ENCODE measurements at places on chromosomes 1 and 21.
A peak's percentile ranks its signal among the peaks of the same experiment; 100 is the strongest.

DNA sequence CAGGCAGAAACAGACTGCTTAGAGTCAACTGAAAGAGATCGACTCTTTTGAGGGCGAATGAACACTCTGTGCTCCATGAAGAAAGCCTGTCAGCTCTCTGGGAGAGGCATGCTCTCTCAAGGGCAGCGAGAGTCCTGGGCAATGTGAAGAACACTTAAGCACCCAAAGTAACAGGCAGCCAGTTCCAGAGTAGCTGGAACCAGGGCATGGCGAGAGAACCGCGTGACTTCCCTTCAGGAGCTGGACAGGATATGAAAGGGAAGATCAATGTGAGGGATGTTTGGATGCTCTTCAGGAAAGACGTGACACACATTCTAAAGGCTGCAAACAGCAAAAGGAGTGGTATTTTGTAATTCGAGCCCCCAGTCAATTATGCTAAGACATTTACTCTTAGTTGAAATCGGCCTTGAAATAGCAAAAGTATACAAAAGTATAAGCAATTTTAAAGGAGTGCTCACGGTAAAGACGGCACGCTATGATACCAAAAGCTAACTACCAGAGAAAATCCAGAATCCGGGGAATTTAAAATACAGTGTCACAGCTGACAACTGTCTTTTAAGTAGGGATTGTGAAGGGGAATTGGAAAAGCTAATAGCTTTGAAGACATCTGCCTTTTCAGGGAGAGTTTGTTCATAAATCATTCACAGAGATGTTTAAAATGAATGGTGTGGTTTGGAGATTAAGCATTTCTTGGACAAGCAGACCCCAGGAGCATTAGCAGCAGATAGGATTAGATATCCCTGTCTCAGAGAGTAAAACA lies 20.8 kb downstream of the ADAMTS5 start:
- DNase-seq: no peak

DNA sequence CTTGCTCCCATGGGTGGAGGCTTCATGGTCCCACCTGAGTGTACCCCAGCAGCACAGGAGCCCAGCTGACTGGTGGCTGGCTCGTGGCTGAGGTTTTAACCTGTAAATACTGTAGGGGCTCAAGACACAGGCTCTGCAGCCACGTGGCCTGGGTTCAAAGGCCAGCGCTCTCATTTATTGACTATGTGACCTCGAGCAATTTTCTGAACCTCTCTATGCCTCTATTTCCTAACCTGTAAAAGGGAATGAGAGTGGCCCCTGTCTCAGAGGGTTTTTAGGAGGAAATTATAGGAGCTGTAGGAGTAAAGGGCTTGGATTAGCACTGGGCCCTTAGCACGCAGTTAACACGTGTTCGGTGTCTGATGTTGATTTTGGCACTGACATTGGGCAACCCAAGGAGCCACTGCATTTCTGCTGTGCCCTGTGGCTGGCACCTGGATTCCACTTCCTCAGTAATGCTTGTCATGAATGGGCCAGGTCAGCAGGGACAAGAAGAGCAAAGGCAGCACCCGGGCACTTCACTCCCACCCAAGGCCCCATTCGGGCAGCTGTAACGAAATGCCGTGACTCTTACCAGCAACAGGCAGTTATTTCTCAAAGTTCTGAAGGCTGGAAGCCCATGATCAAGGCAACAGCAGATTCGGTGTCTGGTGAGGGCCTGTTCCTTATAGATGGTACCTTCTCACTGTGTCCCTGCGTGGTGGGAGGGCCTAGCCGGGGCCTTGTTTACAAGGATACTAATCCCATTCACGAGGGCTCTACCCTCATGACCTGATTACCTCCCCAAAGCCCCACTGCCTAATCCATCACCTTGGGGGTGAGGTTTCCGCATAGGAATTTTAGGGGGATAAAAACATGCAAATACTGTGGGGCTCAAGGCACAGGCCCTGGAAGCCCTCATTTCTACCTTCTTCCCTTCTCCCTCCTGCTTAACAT lies 25.2 kb downstream of the ARHGEF10L start:
- DNase-seq: peak; percentile 82

- no peak for DNase-seq
Measured at GRCh38 chr1:46525253-46525983, 26.0 kb downstream of the KNCN start.

DNA sequence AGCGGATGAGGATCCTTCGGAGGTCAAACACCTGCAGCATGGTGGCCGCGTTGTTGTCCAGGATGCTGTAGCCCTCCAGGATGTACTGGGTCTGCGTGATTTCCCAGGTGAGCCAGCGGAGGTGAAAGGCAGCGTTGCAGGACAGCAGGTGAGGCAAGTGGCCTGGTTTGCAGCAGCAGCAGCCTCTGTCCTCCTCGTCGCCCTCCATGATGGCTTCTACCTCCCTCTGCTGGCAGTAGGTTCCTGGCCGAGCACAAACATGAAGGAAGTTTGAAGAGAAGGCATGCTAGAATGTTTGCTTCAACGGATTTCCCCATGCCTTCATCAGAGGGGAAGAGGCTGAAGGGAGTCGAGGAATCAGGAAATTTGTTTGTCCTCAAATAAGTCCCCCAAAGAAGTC lies 74.7 kb downstream of the NTPCR start:
- DNase-seq: peak; percentile 63

- DNase-seq: no peak
Measured at GRCh38 chr1:224506141-224506814, 71.7 kb upstream of the WDR26 start.

DNA sequence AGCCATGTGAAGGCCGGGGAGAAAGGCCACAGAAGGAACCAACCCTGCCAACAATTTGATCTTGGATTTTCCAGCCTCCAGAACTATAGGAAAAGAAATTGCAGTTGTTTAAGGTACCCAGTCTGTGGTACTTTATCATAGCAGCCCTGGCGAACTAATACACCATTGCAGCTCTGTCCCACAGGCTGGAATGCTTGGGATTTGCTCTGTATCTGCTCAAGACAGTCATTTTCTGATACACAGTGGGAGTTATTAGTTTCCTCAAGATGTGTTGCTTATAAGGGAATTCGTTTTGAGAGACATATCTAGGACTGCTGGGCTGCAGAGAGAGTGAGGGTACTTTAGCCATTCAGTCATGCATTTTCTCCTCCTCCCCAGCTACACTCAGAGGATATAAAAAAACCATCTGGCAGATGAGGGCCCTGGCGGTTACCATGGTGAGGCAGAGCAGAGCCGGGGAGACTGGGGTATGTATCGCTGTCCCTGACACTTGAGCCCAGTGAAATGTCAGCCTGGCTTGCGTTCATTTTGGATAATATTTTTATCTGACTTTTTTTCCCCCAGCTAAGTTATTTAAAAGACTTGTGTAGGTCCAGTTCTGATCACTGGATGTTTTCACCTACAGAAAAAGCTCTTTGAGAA lies 104.6 kb downstream of the DIRAS3 start:
- no peak for DNase-seq

DNA sequence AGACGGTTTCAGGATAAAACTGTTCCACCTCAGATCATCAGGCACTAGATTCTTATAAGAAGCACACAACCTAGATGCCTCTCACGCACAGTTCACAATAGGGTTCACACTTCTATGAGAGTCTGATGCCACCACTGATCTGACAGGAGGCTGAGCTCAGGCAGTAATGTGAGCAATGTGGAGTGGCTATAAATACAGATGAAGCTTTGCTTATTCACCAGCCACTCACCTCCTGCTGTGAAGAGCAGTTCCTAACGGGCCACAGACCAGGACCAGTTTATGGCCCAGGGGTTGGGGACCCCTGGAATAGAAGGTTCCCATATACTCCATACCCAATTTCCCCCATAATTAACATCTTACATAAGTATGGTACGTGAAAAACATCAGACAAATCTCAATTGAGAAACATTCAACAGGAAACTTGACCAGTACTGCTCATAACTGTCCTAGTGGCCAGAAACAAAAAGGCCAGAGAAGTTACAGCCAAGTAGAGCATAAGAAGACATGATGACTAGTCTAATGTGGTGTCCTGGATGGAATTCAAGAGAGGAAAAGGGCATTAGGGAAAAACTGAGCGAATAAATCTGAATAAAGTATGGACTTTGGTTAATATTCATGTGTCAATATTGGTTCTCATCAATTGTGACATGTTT lies 24.7 kb upstream of the IGSF5 start:
- no peak for DNase-seq

- no peak for DNase-seq
Measured at GRCh38 chr1:231194843-231195516, 33.1 kb downstream of the TRIM67 start.

DNA sequence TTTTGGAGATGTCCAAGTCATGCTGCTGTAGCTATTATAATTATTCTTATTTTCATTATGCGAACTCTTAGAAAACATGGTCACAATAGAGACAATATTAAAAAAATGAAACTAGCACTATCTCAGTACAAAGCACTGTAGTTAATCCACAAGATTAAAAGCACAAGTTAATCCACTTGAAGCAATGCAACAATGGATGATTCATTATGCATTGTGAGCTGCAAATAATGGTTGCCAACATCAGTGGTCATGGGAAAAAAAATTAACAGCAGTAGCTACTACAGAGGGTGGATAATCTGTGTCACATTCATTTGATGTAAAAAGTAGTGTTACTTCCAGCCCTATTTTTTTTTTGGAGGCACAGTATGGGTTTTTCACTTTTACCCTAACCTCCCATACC lies 56.7 kb downstream of the DPT start:
- DNase-seq: no peak

GRCh38 chr1:117209094-117209493 lies 1.6 kb downstream of the VTCN1 start:
- no peak for DNase-seq

DNA sequence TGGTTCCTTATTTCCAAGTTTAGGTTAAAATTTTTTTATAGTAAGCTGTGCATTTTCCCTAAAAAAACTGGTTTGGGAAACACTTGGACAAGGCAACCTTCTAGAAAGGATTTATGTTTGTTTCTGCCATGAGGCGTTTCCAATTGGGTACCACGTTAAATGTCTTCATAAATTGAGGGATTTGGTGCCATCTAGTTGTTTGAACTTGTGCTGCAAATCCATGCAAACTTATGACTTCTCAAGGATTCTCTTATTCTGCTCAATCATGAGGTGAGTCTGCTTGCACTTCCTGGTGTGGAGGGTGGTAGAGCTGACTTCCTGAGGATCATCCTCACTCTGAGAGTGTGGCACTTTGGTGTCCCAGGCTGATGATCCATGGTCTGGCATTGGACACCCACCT lies 123.3 kb downstream of the PCNX2 start:
- DNase-seq: no peak

DNA sequence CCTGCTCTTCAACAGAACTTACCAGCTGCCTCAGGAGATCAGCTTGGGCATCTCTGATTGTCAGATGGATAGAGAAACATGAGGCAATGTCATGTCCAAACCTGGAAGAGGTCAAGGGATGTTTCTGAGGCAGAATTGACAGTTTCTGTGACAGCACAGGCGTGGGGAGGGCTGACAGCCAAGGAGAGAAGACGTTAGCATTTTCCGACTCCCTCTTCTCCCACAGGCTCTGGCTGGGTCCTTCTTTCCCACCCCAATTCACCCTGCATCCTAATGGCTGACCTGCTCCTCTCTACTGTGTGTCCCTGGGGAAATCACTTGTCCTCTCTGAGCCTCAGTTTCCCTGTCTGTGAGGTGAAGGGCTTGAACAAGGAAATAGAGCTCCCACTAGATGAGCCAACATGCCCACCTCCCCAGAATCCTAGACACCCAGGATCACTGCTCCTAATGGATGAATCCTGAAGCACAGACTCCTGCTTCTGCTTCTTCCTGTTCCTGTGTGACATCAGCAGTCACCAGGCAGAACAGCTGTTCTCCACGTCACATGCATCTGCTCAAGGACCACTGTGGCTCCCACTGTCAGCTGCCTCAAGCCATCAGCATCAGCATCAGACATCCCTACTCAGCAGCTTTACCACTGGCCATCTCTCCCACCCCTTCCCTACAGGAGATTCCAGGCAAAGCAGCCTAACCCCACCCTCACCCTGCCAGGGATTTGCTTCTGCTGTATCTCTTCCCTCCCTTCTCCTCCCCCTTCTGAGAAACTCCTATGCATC lies 408.0 kb downstream of the MATN1 start:
- DNase-seq: peak; percentile 26

DNA sequence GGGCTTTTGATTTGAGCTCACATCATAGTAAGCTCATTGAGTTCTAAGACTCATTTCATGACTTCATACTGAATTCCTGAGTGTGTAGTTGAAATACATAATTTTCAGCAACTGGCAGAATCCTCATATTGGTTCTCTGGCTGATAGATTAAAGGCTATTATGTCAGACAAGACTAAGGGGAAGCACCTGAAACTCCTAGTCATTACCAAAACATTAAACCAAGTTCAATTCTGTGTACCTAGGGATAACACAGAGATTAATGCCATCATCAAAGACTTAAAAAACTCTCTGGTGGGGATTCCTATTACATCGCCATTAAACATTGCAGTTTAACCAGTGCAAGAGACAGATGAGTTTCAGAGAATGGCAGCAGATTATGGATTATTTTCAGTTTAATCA lies 339.1 kb downstream of the PTPRC start:
- DNase-seq: no peak

GRCh38 chr1:89670163-89670562 lies 37.2 kb downstream of the LRRC8C start:
- DNase-seq: no peak

GRCh38 chr1:12597792-12598191 lies 20.2 kb downstream of the DHRS3 start:
- DNase-seq: peak; percentile 87

DNA sequence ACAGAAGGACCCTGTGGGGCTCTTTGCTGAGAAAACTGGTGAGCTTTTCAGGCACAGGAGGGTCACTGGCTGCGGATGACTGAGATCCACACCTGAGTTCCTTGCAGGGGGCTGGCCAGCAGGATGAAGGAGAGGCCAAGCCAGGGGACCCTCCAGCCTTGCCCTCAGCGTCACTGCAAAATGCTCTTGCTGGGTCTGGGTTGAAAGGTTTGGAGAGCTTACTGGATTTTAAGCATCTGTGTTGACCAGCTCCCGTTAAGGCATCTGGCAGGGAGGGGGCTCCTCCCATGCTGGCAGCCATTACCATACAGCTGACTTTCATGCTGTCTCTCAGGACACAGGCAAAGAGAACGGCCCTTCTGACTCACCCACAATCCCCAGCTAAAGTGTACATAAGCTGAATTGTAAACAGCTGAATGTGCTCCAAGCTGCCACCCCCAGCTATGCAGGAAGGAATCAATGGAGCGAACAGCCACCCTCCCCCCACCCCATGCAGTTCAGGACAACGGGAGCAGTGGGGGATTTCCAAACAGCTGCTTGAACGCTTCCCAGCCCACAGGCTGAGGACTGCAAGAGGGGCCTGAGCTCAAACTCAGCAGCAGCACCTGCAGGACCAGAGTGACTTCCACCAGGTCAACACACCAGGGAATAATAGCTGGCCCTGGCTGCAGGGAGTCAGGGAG lies 21.3 kb upstream of the A3GALT2 start:
- peak; percentile 81 for DNase-seq

Data from ureter (tissue), 1 donor.